ENCODE measurements at places on chromosomes 3 and 15. TPM values are rescaled to one million over a fixed set of nuclear protein-coding genes. Genes with fewer than 3 reads are reported as not detected.

DNA sequence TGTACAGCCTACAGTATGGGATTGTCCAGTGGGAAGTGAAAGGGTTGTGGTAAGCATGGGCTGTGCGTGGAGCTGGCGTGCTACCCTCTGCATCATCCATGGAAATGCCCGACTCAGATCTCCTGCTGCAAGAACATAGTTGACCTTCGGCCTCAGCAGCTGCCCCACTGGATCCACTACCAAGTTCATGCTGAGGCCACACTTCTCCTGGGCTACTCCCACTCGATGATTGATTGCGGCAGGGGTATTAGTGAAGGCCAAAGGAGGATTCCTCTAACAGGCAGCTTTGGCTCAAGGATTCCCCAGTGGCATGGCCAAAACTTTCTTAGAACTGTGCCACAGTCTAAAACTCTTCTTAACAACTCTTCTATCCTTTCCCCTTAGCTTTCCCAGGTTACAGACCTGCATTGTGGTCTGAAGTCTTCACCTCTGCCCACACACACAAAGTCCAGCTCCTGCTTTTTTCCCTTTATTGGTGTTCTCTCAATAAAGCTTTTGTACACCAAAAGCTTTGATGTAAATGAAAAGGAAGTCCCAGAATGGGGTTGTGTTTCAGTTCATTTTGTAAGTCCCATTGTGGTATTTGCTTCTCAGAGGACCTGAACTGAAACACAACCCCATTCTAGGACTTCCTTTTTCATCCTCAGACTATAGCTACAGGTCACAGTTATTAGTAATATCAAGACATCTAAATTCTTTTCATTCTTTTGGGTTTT lies 4.9 kb upstream of the TBC1D5 start:
- peak; percentile 65 for DNase-seq

DNA sequence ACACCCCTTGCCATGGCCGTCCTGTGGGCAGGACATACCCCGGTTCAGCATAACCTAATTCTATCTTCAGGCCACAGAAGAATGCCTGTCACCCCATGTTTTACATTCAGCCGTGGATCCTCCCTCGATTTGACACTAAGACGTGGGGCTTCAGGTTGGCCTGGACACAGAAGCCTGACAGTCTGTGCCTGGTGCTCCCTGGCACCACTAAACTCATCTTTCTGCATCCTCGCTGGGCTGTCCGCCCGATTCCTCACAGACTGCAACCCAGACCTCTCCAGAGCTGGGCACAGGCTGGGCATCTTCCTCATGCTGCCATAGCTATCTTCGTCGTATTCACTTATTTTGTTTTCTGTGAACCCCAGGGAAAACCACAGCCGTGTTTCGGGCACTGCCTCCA lies 117.8 kb upstream of the IQSEC1 start:
- no peak for DNase-seq

Gene PIK3CB
- total RNA-seq = 35.3 TPM

DNA sequence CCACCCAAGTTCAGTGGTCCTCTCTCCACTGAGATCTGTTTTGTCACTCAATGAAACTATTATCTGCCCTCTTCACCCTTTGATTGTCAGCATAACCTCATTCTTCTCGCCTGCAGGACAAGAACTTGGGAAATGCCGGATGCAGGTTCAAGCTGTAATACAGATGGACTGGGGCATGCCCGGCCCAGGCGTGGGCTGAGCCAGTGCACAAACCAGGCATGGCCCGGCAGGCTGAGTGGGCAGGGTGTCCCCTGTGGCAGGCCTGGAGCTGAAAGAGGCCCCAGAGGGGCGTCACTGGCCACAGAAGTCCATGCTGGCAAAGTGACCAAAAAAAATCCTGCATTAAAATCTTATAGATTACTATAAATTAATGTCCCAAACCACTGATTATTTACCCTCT lies 638.9 kb upstream of the EPHA6 start:
- DNase-seq = no peak

- DNase-seq = no peak
Measured at GRCh38 chr15:50176869-50177268, 5.1 kb upstream of the SLC27A2 start.

DNA sequence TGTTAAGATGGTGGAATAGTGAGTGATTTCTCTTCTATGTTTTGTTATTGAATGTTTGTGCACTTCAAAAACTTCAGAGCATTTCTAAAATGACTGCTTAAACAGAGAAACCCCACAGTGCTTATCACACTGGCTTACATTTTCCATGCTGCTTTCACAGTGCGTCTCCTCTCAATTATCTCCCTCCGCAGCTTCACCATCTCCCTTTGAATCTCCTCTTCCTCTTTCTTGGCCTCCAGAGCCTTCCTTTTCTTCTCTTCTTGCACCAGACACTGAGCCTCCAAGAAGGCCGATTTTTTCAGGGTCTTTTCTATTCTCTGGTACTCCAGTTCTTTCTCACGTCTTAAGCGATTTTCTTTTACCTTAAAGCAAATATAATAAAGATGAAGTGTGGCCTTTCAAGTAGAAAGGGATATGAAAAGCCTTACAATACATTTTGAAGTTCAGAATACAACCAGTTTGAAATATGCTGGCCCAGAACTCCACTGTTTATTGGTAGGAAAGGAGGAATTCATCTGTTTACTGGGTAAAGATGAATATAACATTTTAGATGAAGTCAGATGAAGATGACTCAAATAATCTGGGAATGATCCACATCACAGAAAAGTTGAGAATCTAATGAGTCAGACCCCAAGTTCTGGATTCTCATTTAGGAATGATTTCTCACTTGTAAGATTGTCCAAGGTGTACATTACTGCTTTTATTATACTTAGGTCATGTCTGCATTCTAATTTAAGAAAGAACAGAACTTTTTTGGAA lies 21.4 kb downstream of the CCDC191 start:
- DNase-seq = no peak

Gene CPLX3
- total RNA-seq = 5.2 TPM

- no peak for DNase-seq
Measured at GRCh38 chr3:186209810-186210752, 101.2 kb upstream of the ETV5 start.

Gene NRROS
- total RNA-seq = 1.0 TPM

Gene CASR
- not detected for total RNA-seq

- DNase-seq = no peak
Measured at GRCh38 chr3:11290743-11291680, 18.8 kb downstream of the ATG7 start.

DNA sequence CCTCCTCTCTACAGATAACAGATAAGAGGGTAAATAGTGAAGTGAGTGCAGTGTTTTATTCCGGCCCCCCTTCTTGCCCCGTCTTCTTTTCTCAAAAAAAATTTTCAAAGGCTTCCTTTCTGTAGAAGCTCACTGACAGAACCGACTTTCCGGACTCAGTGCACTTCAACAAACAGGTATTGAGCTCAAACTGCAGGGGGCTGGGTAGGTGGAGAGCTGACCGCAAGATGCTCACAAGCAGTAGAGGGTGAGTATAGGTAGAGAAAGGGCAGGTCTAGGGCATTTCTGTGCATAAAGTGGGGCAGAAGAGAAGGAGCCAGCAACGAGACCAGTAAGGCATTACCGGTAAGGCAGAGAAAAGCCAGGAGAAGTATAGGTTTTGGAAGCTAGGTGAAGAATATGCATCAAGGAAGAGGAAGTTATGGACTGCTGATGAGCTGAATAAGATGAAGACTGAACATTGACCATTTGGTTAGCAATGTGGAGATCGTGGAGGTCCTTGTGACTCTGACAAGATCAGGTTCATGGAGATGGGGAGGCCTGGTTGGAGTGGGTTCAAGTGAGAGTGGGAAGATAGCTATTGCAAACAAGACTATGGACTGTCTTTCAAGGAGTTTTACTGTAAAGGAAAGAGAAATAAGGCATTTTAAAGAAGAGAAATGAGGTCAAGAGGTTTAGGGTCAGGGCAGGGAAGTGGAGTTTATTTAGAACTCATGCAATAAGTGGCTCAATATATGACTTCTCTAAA lies 97.4 kb downstream of the ST6GAL1 start:
- DNase-seq = peak; percentile 66

GRCh38 chr3:120780977-120781376 lies 38.4 kb downstream of the GTF2E1 start:
- DNase-seq = no peak

Gene SKOR1
- total RNA-seq = 0.45 TPM

DNA sequence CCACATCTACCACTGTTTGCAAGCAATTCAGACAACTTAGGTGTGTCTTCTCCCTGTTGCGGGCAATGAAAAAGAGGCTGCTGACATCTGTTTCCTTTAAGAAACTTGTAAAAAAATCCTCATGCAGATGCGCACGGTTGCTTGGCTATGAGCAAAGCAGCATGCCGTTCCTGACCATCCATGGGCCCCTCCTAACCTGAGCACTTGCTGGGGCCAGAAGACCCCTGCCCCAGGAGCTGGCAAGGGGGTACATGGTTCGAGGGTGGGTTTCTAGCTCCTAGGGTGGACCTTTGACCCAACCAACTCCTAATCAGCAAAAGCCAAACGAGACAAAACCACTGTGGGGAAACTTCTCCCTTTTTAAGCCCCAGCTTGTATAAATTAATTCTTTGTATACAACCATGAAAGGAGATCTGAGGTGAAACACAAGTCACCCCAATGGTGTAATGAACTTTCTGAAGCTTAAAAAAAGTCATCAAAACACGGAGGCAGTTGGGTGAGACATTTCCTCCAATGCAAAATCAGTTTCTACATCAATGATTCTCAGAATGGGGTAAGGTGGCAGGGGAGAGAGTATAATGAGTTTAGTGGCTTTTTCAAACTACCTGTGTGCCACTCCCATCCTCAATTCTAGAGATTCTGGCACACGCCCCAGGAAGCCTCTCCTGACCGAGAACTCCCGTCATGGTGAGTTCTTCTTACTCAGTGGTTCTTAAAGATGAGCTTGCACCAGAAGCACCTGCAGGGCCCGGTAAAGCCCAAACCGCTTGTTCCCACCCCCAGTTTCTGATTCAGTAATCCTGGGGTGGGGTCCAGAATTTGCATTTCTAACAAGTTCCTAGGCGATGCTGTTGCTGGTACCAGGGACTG lies 44.1 kb downstream of the CPN2 start:
- peak; percentile 83 for DNase-seq

DNA sequence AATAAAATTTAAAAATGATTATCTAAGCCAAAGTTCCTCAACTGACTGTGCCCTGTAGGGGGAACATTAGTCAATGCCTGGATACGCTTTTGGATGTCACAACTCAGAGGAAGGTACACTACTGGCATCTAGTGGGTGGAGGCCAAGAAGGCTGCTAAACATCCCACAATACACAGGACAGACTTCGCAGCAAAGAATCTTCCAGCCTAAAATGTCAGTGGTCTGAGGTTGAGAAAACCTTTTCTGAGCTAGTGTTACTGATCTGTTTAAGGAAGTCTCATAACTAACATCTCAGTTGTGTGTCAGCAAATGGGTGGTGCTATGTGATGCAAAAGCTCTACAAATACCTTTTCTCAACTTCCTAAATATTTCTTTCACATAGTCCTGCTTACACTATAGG lies 20.9 kb upstream of the LDHAL6B start:
- peak; percentile 54 for DNase-seq

Gene DPPA4
- total RNA-seq = not detected

DNA sequence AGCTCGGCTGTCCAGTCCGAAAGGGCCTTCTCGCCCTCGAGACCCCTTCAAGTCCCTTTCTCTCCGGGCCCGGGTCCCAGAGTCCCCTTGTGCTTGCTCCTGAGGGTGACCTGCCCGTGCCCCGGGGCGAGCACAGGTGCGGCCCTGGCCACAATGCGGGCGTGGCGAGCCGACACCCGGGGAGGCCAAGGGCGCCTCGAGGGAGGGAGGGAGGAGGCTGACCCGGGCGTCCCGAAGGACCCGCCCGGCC lies 810 bp upstream of the MEF2A start:
- DNase-seq = no peak

DNA sequence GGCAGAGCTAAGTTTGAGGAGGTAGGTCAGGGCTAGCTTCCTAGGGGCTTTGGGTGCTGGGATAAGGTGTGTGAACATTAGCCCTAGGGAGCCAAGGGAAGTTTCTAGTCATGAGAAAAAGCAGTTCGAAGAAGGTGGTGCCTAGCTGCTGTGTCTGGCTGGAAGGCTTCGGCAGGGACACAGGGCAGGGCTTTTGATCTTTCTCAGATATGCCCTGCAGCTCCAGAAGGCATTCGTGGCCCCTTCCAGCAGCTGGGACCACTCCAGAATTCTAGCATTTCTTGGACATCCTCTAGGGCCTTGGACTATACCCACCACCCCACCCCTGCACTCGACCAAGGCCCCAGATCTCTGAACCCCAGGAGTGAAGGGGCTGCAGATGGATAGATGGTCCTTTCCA lies 88.6 kb downstream of the TOP2B start:
- no peak for DNase-seq

- DNase-seq = no peak
Measured at GRCh38 chr3:164375995-164376394, 702.3 kb downstream of the SI start.

- peak; percentile 46 for DNase-seq
Measured at GRCh38 chr15:67803299-67803698, 22.0 kb upstream of the SKOR1 start.

Gene GCHFR
- total RNA-seq = 173 TPM

Gene GOLGA8G
- not detected for total RNA-seq

Gene TGM4
- total RNA-seq = not detected

DNA sequence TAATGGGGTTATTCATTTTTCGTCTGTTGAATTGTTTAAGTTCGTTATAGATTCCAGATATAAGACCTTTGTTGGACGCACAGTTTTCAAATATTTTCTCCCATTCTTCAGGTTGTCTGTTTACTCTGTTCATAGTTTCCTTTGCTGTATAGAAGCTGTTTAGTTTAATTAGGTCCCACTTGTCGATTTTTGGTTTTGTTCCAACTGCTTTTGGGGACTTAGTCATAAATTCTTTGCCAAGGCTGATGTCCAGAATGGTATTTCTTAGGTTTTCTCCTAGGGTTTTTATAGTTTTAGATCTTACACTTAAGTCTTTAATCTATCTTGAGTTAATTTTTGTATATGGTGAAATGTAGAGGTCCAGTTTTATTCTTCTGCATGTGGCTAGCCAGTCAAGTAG lies 58.9 kb upstream of the ZNF280D start:
- DNase-seq = no peak

DNA sequence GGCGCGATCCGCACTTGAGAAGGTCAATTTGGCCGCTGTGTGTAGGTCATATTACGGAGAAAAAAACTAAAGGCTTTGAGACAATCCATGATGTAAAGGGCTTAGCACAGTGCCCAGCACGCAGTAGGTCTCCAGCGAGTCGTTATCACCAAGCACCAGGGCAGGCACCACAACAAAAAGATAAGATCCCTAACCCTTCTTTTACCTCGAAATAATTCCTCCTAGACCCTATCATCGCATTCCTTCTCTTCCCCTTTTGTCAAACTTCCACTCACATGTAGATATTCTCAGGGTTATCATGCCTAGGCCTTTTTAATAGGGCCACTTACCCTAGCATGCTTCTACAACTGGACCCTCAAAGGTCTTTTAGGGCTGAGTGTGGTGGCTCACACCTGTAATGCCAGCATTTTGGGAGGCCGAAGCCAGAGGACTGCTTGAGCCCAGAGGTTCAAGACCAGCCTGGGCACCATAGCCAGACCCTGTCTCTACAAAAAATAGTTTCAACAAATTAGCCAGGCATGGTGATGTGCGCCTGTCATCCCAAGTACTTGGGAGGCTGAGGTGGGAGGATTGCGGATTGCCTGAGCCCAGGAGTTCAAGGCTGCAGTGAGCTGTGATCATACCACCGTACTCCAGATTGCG lies 13.5 kb downstream of the ZNF774 start:
- no peak for DNase-seq

All from Karpas-422 (cell line).